ENCODE measurements at places on chromosomes 1 and 21. TPM values are rescaled to one million over a fixed set of nuclear protein-coding genes. Genes with fewer than 3 reads are reported as not detected.

DNA sequence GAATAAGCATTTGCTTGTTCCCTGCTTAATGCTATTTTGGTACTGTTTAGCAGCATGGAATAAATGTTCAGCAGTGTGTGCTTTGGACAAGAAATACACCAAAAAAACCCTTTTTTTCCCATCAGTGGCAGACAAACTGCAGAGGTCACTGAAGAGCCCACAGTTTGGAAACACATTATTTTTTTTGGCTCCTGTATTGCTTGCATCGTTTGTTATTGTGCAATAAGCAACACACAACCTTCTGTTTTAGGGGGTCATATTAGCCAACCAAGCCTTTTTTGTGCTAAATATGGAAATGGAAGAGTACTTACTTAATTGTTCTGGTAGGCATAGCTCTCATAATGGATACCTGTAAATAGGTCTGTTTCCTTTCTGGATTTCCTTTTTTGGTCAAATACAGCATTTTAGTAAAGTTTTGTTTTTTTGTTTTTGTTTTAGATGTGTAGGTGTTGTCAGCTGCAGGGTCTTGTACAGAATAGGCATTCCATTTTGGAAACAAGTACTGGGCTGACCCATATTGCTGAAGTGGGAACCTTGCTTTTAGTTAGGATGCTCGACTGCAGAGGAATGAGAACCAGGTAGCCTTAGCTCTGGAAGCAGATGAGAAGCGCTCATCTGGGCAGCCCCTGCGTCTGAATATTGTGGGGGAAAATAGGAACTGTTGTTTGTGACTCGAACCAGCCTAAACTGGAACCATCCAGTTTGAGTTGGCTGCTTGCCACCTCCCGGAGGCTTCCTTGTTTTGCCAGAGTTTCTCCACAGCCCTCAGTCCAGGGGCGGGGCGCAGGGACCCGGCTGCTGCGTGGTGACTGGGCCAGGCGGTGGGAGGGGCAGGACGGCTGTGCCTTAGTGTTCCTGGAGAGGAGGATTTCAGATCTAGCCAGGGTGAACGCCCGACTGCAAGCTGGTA lies 38.4 kb downstream of the SPEN start:
- peak; percentile 37 for DNase-seq

DNA sequence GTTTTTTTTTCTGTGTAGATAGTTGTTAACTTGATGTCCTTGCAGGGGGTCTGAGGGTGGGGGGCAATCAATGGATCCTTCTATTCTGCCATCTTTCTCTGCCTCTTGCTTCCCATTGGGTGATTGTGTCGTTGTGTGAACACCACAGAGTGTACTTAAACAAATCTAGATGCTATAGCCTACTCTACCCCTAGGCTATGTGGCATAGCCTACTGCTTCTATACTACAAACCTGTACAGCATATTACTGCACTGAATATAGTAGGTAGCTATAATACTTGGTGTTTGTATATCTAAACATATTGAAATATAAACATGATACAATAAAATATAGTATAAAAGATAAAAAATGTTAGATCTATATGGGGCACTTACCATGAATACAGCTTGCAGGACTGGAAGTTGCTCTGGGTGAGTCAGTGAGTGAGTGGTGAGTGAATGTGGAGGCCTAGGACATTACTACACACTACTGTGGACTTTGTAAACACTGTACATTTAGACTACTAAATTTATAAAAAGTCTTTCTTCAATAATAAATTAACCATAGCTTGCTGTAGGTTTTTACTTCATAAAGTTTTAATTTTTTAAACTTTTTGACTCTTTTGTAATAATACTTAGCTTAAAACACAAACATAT lies 105.4 kb downstream of the CENPF start:
- no peak for DNase-seq

Gene ALX3
- not detected for total RNA-seq

Gene ILDR2
- 15.1 TPM for total RNA-seq

DNA sequence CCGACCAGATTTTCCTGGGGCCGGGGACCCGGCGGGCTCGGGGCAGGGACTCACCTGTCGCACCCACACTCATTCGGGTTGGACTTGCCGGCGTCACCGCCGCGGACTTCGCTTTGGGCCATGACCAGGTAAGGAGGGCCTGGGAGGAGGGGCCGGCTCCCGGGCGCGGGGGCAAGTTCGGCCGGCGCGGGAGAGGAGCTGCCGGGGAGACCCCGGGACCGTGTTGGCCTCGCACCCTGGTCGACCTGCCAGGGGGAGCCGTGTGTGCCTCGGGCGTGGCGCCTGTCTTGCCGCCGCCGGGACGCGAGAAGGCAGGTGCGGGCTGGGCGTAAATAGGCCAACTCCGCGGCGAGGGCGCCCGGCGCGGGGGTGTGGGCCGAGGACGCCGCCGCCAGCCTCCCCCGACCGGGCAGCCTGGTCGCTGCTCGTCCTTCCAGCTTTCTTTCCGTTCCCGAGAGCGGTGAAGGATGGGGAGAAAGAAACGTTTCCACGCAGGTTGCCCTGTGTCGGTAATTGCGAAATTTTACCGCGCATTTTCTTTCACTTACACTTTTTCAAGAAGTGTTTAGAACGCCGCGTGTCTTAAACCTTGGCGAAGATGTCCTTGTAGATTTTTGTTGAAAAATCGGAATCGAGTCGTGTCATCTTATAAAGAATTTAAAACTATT lies 558 bp downstream of the USP1 start:
- DNase-seq: peak; percentile 45

DNA sequence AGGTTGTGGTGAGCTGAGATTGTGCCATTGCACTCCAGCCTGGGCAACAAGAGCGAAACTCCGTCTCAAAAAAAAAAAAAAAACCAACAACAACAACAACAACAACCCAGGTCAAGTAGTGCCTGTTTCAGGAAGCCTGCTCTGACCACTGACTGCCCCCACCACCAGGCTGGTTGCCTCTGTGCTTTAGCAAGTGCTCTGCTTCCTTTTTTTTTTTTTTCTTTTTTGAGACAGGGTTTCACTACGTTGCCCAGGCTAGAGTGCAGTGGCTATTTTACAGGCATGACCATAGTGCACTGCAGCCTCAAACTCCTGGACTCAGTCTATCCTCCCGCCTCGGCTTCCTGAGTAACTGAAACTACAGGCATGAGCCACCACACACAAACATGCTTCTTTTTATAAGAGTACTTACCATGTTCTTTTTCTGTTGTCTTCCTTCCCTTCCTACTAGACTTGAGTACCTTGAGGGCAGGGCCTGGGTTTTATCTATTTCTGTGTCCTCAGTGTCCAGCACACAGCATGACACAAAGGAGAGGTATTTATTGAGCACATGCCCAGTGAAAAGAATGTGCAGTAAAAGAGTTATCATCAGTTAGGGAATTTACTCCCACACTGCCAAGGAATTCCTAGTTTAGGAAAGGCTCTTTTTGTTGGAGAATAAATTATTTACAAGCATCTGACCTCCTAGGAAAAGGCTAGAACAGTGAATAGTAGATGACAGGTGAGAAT lies 9.9 kb upstream of the COA7 start:
- DNase-seq: no peak

DNA sequence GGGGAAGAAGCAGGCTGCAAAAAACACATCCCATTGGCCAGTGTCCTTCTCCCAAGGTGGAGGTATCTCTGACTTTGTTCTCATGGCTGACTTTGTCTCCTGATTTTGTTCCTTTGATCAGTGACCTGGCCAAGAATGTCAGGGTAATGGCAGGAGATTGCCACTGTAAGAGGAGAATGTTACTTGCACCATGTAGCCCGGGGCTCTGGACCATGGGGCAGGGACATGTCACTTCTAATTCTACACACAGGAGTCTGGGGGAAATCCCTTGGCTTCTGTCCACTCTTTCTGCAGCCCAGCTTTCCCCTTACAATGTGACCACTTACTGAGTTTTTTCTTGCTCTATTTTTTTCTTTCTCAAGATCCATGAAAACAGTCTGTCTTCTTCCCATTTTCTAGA lies 87.7 kb upstream of the LRRN2 start:
- DNase-seq: no peak

Gene SPRR5
- not detected for total RNA-seq

Gene SCAF4
- total RNA-seq: 48.6 TPM

DNA sequence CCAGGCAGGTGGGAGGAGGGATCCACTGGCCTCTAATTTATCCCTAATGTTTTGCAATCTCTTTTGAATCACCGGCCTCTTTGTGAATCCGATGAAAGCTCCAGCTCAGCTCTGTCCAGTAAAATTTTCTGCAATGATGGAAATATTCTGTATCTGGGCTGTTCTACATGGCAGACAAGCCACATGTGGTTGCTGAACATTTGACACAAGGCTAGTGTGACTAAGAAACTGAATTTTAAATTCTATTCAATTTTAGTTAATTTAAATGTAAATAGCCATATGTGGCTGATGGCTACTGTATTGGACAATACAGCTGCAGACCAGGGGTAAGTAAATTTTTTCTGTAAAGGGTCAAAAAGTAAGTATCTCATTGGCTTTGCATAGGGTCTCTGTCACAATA lies 135.1 kb downstream of the CSMD2 start:
- DNase-seq: no peak

Gene MPL
- not detected for total RNA-seq

Gene POU3F1
- total RNA-seq: not detected

Gene IFNAR1
- total RNA-seq: 30.3 TPM

DNA sequence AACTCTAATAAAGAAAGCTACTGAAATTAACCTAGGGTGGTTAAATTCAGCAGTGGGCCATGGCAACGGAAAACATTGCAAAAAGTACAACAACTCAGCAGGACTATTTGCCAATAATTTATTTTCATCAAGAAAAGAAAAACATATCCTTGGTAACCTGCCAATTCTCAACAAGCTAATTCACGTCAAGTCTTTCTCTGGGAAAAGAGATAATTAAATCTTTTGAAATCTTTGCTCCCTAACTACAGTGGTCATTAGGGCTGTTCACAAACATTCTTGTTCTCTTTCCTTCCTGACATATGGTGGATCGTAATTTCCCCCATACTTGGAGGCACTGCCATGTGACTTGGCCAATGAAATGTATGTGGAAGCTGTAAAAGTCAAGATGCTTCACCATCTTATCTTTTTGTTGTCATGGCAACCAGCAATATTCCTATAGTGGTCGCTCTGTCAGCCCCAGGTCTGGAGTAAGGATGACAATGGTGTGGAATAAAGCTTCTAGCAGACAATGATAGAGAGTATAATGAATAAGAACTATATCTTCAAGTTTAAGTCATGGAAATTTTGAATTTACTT lies 29.6 kb upstream of the ZNF326 start:
- DNase-seq: no peak

- no peak for DNase-seq
Observed at GRCh38 chr1:180198196-180198595, 31.9 kb upstream of the LHX4 start.

DNA sequence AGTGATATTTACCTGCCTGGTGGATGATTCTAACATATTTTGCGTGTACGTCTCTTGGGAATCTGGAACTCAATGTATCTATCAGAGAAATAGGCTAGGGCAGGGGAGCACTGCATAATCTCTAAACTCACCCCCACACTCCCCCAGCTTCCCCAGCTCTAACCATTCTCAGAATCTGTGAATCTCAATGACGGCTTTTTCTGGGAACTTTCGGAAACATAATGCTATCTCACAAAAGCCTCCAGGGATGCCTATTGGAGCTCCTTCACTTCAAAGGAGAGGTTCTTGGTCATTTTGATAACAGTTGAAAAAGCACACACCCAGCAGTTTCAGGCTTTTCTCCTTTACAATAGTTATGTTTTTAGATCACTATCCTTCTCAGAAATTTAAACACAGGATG lies 113.8 kb upstream of the MAGI3 start:
- no peak for DNase-seq

DNA sequence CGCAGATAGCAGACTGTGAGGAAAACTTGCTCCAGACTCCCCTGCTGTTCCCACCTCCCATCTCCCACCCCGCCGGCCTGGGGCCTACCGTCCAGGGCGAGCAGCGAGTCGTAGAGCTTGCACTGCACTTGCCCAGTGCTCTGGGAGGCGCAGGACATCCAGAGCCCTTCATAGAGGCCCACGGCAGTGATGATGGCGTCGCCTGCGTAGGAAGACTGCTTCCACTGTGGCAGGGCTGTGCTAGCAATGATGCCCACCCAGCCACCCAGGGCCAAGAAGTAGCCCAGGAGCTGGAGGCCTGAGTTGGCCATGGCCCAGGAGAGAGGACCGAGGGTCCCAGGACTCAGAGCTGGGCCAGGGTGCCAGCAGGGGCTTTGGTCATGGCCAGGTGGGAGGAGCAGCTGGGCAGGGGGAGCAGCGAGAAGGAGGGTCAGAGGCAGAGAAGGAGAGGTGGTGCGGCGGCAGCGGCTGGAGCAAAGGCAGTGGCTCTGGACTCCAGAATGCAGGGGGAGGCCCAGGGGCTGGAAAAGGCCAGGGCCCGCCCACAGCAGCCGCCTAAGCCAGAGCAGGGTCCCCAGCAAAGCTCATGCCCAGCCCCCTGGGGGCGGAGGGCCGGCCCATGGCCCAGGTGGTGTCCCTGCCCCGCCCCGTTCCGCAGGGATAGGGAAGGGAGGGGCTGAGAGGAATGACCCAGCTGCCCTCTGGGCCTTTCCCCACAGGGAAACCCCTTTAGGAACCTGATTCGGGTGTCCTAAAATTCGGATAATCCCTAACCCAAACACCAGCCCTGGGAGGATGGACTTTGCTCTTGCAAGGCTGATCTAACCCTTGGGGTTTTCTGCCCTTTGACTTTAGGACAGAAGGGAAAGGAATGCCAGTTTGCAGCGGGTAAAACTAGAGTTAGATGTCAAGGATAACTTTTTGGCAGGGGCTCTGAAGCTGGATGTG lies at the start of gene CLDN19:
Gene CLDN19 (minus strand): TSS at position 484 of the 948 bp plus-strand sequence. CDS start 173 bp downstream, at position 311.
- DNase-seq: no peak

- DNase-seq: peak; percentile 86
Observed at GRCh38 chr1:43582162-43582566, 51.5 kb downstream of the PTPRF start.

Gene BARHL2
- total RNA-seq: not detected

- no peak for DNase-seq
Observed at GRCh38 chr1:29712284-29712651, 475.9 kb downstream of the PTPRU start.

GRCh38 chr1:84972377-84972987 lies 24.4 kb downstream of the MCOLN2 start:
- DNase-seq: no peak

GRCh38 chr21:39788383-39788782 lies 43.4 kb downstream of the IGSF5 start:
- DNase-seq: no peak

- no peak for DNase-seq
Observed at GRCh38 chr1:221100611-221101010, 221.4 kb downstream of the HLX start.

- DNase-seq: peak; percentile 71
Observed at GRCh38 chr1:224377676-224378006, 21.0 kb downstream of the CNIH4 start.

Measured in activated CD8-positive, alpha-beta T cell treated with anti-CD3 and anti-CD28 coated beads for 36 hours (primary cell).